ENCODE measurements at places on chromosomes 2 and 18.

DNA sequence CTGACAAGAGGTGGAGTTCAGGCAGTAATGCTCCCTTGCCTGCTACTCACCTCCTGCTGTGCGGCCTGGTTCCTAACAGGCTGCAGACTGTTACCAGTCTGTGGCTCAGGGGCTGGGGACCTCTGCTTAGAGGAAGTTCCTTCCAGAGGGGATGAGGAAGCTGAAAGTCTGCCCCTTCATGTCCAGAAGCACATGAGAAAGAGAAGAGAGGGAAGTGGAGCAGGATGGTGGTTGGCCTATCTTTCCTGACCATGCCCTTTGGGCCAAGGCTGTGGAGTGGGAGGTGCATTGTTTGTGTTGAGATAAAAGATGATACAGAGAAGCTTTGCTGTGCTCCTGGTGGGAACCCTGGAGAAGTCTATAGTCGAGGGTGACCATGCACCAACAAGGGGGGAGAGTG is 112.5 kb downstream of the LPIN1 start:
- DNase-seq = no peak

GRCh38 chr2:233112329-233112728 is 52.2 kb downstream of the INPP5D start:
- DNase-seq = no peak

DNA sequence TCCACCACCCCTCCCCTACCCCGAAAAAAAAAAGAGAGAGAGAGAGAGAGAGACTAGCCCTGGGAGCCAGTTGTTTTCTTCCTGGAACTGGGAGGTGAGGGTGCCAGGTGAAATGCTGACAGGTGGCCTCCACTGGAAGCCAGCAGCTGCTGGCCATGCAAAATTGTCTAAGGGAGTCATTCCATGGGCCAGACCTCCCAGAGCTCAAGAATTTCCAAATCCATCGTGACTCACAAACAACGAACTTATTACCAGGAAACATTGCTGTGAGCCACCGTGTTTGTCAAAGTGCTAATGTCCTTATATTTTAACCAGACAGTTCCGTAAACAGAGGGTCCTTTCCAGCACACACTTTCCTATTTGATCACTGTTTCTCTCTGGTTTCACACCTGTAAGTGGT is 68.5 kb upstream of the PID1 start:
- no peak for DNase-seq

- no peak for DNase-seq
Observed at GRCh38 chr2:193482557-193482956, 1287.8 kb upstream of the TMEFF2 start.

DNA sequence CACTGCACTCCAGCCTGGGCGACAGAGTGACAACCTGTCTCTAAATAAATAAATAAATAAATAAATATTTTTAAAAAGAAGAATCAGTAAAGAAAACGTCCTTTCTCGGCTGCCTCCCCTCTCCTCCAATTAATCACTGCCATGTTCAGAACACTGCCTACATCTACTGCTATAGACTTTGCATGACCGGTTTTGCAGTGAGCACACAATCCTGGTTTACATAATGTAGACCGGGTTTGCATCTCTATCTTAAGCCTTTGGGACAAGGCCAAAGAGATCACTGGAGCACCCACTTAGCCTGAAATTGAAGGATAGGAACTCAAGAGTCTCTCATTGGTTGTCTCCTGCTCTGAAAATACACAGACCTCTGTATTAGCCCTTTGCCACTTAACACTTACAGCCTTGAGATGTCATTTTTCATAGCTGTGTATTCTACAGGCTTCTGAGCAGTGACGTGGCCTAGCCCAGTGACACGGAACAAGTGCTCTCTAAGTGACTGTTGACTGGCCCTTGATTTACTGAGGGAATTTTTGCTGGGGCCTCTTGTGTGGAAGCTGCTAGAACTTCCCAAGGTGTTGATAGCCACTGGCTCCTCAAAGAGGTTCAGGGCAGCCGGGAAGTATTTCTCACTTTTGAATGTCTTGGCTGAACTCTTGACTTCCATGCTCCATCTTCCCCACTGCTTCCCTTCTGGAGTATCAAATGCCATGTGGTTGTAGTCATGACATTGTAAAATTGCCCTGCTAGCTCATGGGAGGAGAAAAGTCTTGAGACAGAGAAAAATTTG is 45.3 kb upstream of the CCBE1 start:
- no peak for DNase-seq
